ENCODE measurements at places on chromosomes 7 and 10.

GRCh38 chr7:26049081-26049480 is 102.9 kb upstream of the NFE2L3 start:
- no peak for DNase-seq

GRCh38 chr10:3949711-3950110 is 164.7 kb upstream of the KLF6 start:
- no peak for DNase-seq

GRCh38 chr10:60122190-60122589 is 215.8 kb upstream of the CCDC6 start:
- DNase-seq: no peak

DNA sequence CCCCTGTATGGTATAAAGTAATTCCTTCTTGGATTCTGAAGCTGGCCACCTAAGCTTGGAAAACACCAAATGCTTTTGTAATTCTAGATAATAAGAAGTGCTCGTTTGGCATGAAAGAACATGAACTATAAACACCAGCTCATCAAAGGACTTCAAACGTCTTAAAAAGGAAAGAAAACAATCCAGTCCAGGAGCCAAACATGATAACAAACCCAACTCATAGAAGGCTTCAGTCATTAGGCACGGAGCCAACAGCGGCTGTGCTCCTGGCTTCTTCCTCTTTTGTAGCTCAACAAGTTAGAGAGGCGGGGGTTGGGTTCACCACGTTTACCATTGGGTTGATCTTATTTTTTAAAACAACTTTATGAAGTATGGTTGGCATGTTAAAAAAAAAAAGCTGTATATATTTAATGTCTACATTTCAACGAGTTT is 56.4 kb upstream of the ECHDC3 start:
- DNase-seq: no peak

- no peak for DNase-seq
Observed at GRCh38 chr7:72325561-72325960, 86.6 kb downstream of the CALN1 start.

GRCh38 chr10:100114976-100115770 is 33.5 kb upstream of the CPN1 start:
- DNase-seq: no peak

- DNase-seq: no peak
Observed at GRCh38 chr10:69421611-69422308, 5.0 kb upstream of the TACR2 start.

DNA sequence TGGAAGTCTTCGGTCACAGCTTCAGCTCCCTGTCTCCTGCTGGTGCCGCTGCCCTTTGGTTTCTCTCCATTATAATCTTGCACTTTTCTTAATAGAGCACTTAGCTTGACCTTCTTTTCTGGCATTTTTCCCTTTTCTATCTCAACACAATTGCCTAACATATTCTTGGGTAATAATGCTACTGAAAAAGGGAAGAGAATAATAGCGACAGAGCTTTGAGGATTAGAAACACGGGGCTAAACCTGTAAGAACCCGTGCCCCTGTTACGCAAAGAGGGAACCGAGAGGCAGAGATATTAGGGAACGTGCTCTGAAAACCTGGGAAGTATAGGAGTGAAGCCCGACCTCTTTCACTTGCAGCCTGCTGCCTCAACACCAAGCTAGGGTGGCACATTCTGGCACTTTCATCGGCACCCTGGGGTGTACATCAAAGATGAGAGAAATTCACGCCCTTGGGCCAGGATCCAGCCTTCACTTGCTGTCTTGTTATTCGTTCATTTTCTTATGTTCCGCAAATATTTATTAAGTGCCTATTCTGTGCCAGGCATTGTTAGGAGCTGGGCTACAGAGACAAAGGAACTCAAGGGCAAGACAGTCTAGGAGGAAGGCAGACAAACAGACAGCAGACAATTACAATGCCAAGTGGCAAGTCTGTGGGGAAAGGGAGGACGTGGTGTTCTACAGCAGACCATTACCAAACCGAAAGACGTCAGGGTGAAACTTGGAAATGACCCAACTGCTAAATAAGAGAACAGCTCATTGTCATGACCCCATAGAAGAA is 33.0 kb upstream of the GALNTL5 start:
- DNase-seq: no peak

DNA sequence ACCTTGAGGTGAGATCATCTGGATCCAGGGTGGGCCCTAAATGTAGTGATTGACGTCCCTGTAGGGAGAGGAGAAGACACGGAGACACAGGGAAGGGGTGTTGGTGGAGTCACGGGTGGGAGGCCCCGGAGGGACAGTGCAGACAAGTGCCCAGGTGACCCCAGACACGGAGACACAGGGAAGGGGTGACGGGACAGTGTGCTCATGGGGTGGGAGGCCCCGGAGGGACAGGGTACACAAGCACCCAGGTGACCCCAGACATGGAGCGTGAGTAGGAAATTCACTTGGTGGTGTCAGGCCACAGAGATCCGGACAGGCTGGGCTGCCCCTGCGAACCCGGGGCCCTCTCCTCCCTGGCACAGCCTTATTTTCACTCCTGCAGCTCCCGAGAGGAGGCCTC is 176.9 kb downstream of the PTPRN2 start:
- no peak for DNase-seq

DNA sequence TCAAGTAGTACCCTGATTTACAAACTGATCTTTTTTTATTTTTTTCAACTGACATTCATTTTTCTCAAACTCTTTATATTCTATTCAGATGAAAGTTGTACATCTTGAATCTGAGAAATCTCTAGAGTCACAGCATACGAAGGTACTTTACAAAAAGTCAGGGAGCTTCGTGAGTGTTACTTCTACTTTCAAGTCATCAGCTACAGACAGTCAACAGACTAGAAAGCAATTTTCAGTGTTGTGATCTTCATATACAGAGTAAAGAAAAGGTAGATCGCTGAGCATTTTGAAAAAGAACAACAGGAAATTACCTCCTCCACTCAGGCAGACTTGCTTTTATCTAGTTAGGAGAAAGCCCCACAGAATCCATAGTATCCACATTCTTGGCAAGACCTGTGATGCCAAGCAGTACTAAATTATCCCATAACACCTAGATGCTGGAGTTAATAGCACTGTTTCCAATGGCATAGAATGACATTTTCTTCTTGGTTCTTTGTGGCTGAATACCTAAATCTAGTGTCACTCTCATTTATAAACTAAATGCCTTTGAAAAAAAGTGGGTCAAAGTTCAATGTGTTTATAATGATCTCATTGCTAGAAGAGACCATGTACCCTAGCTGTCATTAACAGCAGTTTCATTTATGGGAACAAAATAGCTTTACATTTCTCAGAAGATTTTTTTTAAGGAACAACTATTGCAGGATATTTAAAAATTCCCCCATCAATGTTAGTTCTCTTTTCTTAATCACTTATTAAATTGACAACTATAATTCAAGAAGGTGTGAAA is 12.0 kb upstream of the ZNF800 start:
- no peak for DNase-seq

DNA sequence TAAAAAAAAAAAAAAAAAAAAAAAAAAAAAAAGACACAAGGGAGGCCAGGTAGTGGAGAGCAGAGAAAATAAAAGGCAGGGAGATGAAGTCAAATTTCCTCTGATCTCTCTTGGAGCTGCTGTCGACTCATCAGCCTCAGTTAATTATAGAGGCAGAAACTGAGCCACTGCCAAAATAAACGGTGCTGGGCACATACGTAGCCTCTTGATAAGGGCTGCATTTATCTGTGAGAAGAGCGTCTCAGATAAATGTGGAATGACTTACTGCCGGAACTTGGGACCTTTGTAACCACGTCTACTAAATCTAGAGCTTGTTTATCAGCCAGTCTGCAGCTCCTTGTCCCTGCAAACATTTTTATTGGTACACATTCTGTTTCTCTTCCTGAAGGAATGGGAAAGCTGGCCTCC is 162.3 kb downstream of the BAMBI start:
- no peak for DNase-seq

DNA sequence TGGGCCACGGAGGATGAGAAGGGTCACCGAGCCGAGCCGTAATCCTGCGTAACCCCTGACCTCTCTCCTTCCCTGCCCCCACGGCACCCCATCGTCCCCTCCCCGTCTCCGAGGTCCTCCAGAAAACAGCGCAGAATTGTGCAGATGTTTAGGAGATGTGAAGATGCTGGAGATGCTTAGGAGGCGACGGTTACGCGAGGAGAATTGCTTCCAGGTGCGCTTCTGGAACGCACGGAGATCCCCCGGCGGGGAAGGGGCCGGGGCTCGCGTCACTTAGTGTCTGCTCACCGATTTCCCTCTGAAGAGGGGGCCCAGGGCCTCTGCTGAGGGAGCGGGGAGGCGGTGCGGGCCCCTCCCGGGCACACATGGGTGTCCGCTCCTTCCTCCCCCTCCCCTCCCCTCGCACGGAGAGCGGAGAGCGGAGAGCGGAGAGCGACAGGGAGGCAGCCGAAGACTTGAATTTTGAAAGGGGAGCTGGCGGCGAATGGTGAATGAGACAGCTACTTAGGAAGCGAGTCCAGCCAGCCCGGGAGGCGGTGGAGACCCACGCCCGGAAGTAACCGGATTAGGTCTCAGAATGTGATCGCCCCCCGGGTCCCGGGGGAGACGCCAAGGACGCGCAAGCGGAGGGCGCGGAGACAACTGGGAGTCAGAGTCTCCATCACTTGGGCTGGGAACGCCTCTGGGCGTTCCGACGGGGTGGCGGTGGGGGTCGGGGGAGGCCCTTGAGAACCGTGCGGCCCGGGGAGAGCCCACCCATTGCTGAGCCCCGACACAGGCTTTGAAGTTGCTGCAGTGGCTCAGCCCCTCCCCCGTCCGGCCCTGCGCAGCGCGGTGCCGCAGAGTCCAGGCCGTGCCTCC is 8.7 kb upstream of the EN2 start:
- DNase-seq: no peak

- no peak for DNase-seq
Observed at GRCh38 chr10:49094646-49095045, 20.7 kb downstream of the VSTM4 start.

GRCh38 chr7:43721193-43721806 is 8.0 kb downstream of the COA1 start:
- no peak for DNase-seq

DNA sequence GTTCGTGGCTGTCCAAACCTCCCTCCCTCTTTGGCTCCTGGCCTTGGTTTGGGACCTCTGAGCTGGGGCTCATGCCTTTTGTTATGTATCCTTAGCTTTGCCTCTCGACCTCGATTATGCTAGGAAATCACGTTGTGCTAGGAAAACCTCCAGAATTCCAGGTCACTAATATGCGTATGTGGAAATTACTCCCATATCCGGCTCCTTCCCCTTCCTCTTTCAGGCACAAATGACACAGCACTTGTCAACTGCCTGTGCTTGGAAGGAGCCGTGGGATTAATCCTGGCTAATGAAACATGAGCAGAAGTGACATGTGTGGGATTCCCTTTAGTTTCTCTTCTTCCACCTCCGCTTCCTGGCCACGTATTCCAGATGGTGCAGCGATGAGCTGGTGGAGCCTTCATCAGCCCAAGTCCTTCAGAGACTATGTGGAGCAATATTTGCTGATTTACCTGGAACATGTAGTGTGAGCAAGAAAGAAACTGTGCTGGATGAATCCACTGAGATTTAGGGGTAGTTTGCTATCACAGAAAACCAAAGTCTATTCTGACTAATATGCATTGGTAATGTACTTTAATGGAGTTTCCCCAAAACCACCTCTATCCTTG is 149.2 kb downstream of the REEP3 start:
- no peak for DNase-seq

GRCh38 chr7:105685161-105685560 is 103.9 kb upstream of the EFCAB10 start:
- DNase-seq: no peak

- DNase-seq: no peak
Observed at GRCh38 chr7:47100817-47101435, 481.0 kb downstream of the TNS3 start.

- DNase-seq: no peak
Observed at GRCh38 chr7:145143685-145144084, 307.8 kb upstream of the TPK1 start.

DNA sequence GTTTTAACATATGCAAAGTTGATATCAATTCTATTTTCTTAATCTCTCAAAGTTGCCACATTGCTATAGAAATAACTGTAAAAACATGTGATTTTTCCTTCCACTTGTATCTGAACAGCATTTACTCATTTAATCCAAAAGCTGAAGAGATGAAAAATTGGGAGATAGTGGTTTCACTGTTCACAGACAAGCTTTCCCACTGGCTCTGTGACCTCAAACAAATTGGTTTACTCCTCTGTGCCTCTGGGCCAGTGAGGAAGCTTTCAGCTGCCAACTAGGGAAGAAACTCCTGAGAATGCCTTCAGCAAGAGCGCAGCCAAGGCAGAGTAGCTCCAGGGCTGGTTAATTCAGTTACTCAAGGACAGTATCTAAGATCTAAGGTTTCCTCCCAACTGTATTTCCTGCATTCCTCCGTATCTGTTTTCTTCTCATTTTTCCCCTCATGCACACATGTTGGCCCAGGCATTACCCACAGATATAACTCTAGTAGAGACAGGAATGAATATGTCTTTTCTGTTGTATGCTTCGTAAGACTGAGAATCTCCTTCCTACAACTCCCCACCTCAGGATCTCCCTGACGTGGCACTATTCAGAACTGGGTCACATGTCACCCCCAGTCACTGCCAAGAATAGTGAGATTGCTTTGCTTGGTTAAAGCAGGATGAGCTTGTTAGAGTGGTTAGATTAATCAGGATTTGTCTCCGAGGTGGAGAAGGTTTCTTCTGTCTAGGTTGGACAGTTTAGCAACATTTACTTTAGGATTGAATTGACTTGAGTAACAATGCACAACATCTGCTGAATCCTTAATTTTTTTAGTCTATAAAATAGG is 315.7 kb downstream of the NRG3 start:
- DNase-seq: no peak

- no peak for DNase-seq
Observed at GRCh38 chr7:104803931-104804330, 210.1 kb upstream of the KMT2E start.

DNA sequence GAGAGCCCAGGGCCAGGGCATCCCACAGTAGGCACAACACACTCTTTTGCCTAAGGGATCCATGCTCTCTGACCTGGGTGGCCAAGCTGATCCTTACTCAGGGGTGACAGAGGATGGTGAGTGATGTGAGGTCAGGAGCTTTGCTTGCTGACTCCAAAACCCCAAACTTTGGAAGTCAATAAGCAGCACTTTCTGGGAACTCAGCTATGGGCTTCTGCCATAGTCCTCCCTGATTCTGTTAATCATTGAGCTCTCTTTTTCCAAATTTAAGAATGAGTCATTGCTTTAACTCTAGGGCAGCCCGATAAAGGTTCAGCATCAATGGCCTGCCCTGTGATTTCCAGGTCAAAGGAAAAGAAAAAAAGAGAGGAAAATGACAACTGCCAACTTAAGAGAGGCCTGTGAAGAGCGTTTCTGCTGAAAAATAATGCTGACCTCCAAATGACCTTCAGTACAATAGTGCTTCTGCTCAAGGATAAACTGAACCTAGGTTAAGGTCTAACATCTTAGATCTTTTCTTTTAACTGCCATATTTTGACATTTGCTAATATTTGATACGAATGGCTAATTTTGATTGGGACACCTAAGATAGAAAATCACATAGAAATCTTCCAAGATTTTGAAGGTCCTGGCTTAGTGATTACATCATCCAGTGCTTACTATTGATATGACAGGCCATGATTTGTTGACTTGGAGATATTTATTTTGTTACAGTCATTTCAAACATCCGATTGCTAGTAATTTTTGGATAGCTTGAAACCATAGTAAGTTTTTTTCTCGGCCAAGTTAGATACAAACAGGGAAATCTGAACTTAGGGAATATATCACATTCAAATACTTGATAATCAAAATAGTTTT is 20.8 kb upstream of the RELN start:
- DNase-seq: no peak

- no peak for DNase-seq
Observed at GRCh38 chr7:69433081-69433480, 165.2 kb upstream of the AUTS2 start.

GRCh38 chr7:4960363-4960762 is 1.4 kb upstream of the MMD2 start:
- no peak for DNase-seq

Measured in activated naive CD8-positive, alpha-beta T cell treated with anti-CD3 and anti-CD28 coated beads, Interleukin-2, amount 50 U/mL, for 16 hours (primary cell).